Activated CD8-positive, alpha-beta T cell treated with anti-CD3 and anti-CD28 coated beads for 36 hours (primary cell): ENCODE measurements at places on chromosomes 4 and X. TPM values are rescaled to one million over a fixed set of nuclear protein-coding genes. Genes with fewer than 3 reads are reported as not detected.
A peak's percentile ranks its signal among the peaks of the same experiment; 100 is the strongest.

- DNase-seq: no peak
- no peak overlapping the region for H3K27ac ChIP-seq
- no peaks in the 10 kb centered on the region for H3K4me1 ChIP-seq
- H3K4me3 ChIP-seq: no peak overlapping the region
Measured at GRCh38 chrX:72053508-72053907, 78.2 kb downstream of the RTL5 start.

CXCR3 gene
- total RNA-seq: 43.8 TPM

LRIT3 gene
- total RNA-seq: 0.13 TPM

DNA sequence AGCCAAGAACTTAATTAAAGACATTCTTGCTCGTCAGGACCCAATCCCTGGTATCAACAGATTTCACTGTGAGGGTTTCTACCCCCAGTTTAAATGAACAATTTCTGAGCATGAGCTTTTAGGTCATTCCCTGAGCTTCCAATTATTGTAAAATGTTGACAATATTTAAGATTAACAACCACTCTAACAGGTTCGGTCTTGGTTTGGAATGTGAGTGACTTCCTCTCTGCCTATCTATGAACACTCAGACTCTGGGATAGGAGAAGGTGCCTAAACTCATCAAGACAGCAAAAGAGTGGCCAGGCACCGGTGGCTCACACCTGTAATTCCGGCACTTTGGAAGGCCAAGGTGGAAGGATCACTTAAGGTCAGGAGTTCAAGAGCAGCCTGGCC, 82.9 kb upstream of the TMEM150C start:
- no peaks in the 10 kb centered on the region for H3K36me3 ChIP-seq
- H3K4me3 ChIP-seq: no peak overlapping the region
- no peaks in the 10 kb centered on the region for H3K4me1 ChIP-seq
- H3K27me3 ChIP-seq: peaks cover 3% of the 10 kb centered on the region

- peak; percentile 99 for DNase-seq
- peaks cover 6% of the 10 kb centered on the region for H3K36me3 ChIP-seq
- peak within 1 kb of the TSS; percentile 83 for H3K4me3 ChIP-seq
- H3K27ac ChIP-seq: peak within 1 kb of the TSS; percentile 87
- H3K27me3 ChIP-seq: no peaks in the 10 kb centered on the region
Measured at GRCh38 chr4:119212234-119212963, at the start of gene USP53. Gene USP53 (plus strand): TSS chr4:119212713. CDS start chr4:119239760, 27,047 bp downstream.

DNA sequence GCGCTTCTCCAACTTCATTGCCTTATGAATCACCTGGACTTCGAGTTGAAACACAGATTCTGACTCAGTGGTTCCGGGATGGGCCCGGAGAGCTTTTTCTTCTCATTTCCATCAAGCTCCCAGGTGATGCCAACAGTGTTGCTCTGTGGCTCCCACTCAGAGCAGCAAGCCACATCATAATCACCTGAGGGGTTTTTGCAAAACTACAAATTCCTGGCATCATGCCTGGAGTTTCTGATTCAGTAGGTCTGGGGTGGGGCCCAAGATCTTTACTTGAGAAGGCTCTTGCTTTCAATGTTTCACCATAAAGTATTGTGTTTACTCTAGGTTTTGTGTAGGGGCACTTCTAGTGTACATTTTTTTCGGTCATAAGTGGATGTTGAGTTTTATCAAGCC, 7.0 kb downstream of the MTM1 start:
- H3K27ac ChIP-seq: peak overlapping the region; percentile 94
- H3K4me1 ChIP-seq: peaks cover 84% of the 10 kb centered on the region
- H3K36me3 ChIP-seq: peaks cover 3% of the 10 kb centered on the region
- H3K27me3 ChIP-seq: no peaks in the 10 kb centered on the region
- DNase-seq: peak; percentile 72
- H3K4me3 ChIP-seq: peak overlapping the region; percentile 71

GRCh38 chrX:148134578-148134977, 153.4 kb downstream of the FMR1NB start:
- H3K27me3 ChIP-seq: no peaks in the 10 kb centered on the region
- no peak for DNase-seq
- H3K36me3 ChIP-seq: no peaks in the 10 kb centered on the region

SMIM10L2A gene
- total RNA-seq: 0.22 TPM

GRCh38 chr4:24675721-24676389, 91.5 kb upstream of the DHX15 start:
- no peak overlapping the region for H3K27ac ChIP-seq
- no peak overlapping the region for H3K4me3 ChIP-seq
- peaks cover 12% of the 10 kb centered on the region for H3K27me3 ChIP-seq
- no peaks in the 10 kb centered on the region for H3K36me3 ChIP-seq
- no peak for DNase-seq

DNA sequence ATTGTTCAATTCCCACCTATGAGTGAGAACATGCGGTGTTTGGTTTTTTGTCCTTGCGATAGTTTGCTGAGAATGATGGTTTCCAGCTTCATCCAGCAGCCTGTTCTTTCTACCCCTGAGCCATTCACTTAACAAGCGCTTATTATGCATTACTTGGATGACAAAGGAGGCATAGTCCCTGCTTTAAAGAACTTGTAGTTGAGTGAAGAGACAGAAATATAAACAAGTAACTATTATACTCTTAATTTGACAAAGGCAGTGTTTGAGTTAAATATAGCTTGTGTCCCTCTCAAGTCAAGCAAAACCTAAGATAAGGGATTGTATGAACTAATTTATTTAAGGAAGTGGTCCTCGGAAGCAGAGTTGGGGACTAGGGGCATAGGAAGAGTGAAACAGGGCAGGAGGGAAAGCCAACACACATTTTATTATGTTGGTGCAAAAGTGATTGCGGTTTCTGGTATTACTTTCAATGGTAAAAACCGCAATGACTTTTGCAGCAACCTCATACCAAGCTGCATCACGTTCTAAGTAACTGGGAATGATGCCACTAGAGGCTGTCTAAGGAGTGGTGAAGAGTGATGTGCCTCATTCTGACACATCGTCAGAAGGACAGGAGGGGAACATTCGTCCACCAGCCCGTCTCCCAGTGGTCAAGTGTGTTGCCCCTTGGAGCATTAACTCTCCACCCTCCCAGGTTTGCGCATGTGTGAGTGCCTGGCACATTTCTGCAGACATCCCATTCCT, 41.8 kb downstream of the QDPR start:
- no peaks in the 10 kb centered on the region for H3K36me3 ChIP-seq
- H3K4me1 ChIP-seq: peaks cover 2% of the 10 kb centered on the region
- no peaks in the 10 kb centered on the region for H3K27me3 ChIP-seq
- H3K4me3 ChIP-seq: no peak overlapping the region

GRIA3 gene
- not detected for total RNA-seq
